Right ventricle myocardium superior (tissue), 1 donor: ENCODE measurements at places on chromosomes 7 and 10. TPM values are rescaled to one million over a fixed set of nuclear protein-coding genes. Genes with fewer than 3 reads are reported as not detected.

ANLN gene
- 3.4 TPM for total RNA-seq

- DNase-seq = no peak
Measured at GRCh38 chr7:23396222-23397015, 73.9 kb downstream of the IGF2BP3 start.

SYNPO2L gene
- total RNA-seq = 213 TPM

H2BK1 gene
- total RNA-seq = not detected

DNA sequence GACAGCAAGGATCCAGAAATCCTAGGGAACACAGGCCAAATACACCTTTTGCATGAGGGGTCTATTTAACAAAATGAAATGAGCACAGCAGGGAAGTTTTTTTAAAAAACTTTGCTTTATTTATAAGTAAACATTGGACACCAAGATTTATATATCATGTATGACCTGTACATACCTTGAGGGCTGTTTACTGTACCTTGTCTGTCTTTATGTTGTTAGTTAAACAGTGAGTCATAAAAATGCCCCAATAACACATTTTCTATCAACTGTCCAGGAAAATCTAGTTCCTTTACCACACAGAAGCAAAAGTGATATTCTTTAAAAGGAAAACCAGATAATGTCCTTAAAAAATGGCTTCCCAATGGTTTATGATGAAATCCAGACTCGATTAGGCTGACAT, 45.1 kb upstream of the AGR3 start:
- DNase-seq = no peak

- DNase-seq = no peak
Measured at GRCh38 chr10:75967491-75967890, 536.1 kb downstream of the LRMDA start.

GRCh38 chr10:124092250-124092859, 1.0 kb downstream of the CHST15 start:
- peak; percentile 77 for DNase-seq

TCF7L2 gene
- total RNA-seq = 9.4 TPM

- no peak for DNase-seq
Measured at GRCh38 chr7:101066141-101066832, 19.0 kb upstream of the TRIM56 start.

- no peak for DNase-seq
Measured at GRCh38 chr10:15860692-15861201, 440 bp upstream of the MINDY3 start.

DNA sequence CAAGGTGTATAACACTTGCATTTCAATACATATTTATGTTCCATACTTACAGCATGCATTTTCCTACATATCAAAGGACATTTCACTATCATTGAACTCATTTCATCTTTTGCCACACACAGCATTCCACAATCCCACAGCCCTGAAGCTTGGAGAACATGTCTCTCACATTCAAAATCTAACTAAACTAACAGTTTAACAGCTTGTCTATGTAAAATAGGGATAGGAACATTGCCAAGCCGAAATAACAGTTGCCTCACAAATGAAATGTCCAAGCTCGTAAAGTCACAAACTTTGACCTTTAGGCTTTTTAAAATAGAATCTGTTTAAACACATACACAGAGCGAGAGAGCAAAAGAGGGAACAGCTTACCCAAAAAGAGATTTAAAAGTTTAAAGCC, 65.3 kb downstream of the HGF start:
- DNase-seq = no peak

ZNF365 gene
- not detected for total RNA-seq

DNA sequence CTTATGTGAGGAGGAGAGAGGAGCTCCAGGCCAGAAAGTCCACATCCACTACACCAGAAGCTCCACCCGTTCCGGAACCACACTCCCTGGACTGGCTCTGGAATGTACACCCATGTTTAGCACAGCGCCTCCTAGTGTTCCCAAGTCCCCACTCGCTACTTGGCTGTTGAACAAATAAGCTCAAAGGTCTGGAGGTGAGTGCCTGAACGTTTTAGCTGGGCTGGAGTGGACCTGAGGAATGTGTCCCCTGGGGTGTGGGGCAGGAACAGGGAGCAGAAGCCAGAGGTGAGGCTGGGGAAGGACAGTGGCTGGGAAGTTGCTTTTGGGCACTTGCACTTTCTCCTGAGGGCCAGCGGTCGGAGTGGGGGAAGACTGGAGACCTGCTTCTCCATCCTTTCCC, 164.1 kb upstream of the CDCA7L start:
- DNase-seq = no peak

CCNY gene
- total RNA-seq = 92.7 TPM

DNA sequence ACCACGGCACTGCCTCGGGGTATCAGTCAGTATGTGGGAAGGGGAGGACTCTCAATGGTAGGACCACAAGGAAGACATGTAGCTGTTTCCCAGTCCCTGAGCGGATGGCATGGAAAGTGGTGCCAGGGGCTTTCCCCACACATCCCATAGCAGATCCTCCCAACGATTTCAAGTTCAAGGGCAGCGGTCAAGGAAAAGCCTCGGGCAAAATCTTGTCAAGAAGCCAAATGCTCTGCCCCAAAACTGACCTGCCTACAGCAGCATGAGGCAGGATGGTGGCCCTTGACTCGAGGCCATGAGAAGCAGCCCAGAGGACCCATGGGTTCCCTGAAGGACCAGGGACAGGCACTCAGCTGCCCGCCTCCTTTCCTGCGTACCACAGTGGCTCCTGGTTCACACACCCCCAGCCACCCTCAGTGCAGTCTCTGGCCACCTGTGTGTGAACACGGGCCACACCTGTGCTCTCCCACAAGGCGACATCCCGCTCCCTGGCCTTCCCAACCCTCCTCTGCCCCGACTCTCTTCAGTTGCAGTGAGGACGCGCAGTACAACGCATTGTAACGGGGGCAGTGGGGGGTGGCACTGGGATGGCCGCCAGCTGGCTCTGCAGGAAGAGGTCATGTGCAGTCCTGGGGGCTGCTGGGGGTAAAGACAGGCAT, 43.6 kb downstream of the CTBP2 start:
- DNase-seq = no peak

THAP5 gene
- 21.1 TPM for total RNA-seq

MMP21 gene
- total RNA-seq = not detected

- DNase-seq = no peak
Measured at GRCh38 chr10:18719811-18720210, 60.6 kb downstream of the ARL5B start.

DNA sequence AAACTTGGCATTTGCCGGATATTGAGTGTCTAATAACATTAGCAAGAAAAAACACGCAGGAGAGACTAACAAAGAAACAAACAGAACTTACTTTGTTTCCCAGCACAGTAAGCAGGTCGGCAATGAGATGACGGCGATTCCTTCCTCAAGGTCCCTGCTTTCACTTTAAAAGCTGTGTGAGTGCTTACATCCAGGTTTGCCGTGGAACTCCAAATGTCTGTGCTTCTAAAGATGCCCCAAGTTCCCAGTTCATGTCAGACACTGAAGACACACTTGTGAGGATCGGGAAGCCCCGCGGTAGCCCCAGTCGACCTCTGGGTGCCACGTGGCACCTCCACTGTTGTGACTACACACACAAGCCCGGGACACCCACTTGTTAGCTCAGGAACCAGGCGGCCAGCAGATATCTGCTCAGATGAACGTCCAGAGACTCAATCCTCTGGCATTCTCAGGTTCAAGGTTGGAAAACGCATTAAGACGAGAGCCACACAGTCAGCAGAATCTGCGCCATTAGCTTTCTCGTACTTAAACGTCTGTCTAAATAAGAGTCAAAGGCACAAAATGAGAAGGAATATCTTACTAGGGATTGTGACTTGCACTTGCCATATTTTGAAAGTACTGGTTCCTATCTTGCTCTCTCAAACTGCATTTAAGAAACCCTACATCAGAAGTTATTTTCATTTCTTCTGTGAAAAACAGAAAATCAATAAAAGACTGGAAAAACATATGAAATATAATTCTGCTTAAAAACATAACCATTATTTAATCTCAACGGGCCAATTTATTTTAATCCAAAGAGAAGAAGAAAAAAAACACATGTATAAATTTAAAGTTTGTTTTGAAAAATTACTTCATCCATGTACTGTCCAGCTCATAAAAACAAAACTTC, 207.6 kb upstream of the KLF14 start:
- no peak for DNase-seq

CWF19L1 gene
- 13.0 TPM for total RNA-seq
